ENCODE measurements at places on chromosomes 6 and 20.

- peak; percentile 98 for DNase-seq
Measured at GRCh38 chr6:2542858-2543218, 207.9 kb downstream of the MYLK4 start.

GRCh38 chr6:169648617-169649016, 53.2 kb downstream of the WDR27 start:
- no peak for DNase-seq

DNA sequence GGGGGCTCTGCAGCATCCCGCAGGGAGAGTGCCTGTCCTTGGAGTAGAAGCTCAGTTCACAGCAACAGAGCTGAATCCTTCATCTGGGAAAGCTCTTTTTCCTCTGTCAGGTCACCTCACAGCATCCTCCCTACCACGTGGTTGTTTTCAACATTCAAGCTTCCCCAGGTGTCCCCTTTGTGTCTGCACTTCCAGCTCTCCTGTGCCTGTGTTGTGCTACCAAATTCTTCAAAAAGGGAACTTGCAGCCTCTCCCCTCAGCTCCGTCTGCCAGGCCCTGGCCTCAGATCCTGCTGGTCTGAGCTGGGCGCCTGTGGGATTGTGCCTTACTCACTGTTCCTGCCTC, 108.4 kb downstream of the FOXF2 start:
- DNase-seq, result no peak

DNA sequence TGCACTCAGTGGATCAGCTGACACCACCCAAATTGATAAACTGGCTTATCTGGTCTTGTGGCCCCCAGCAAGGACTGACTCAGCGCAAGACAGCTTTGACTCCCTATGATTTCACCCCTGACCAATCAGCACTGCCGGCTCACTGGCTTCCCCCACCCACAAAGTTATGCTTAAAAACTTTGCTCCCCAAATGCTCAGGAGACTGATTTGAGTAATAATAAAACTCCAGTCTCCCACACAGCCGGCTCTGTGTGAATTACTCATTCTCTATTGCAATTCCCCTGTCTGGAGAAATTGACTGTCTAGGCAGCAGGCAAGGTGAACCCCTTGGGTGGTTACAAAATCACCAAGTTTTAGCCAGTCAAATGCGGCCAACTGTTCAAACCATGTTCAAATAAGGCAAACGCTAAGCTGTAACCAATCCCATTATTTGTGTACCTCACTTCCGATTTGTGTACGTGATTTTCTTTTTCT, 32.5 kb downstream of the SLC22A2 start:
- no peak for DNase-seq

- no peak for DNase-seq
Measured at GRCh38 chr6:154709621-154710020, 23.6 kb upstream of the SCAF8 start.

- DNase-seq, result no peak
Measured at GRCh38 chr6:42140756-42141602, 1.4 kb downstream of the C6orf132 start.

DNA sequence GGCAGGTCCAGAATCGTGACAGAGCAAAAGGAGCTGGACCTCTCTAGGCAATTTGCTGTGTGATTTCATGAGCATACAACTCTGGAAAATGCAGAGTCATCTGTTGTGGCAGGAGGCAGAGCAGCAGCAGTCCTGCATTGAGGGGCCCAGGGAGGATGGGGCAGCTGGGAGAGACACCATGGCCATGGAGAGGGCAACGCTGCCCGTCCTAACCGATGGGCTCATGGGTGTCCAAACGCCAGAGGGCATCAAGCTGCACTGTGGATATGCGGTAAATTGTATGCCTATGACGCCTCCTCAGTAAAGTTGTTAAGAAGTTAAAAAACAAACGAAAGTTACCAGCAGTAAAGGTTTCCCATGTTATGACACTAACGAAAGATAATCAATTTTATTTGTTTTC, 42.2 kb upstream of the DACT2 start:
- no peak for DNase-seq

GRCh38 chr20:58330249-58330648, 20.7 kb downstream of the RAB22A start:
- DNase-seq, result no peak

DNA sequence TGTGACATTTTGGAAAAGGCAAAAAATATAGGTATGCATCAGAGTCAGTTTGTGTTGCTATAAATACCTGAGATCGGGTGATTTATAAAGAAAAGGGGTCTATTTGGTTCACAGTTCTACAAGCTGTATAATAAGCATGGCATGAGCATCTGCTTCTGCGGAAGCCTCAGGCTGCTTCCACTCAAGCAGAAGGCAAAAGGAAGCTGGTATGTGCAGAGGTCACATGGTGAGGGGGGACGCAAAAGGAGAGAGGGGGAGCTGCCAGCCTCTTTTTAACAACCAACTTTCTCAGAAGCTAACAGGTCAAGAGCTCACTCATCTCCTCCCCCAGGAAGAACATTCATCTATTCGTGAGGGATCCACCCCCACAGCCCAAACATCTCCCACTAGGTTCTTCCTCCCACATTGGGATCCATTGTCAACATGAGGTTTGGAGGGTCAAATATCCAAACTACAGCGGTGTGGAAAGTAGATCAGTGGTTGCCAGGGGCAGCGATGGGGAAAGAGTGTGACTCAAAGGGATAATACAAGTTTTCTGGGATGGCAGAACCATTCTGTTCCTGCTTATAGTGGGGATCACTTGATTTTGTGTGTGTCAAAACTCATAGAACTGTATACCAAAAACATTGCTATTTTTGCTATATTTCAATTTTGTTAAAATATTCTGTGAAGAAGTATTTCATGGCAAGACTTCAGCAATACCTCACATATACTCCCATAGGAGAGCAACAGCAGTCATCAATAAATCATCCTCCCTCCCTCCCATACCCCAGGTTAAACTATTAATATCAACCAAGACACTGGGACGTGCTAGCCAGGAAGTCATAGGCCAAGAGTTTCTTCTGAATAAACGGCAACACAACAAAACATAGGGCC, 9.9 kb upstream of the FAM50B start:
- no peak for DNase-seq

DNA sequence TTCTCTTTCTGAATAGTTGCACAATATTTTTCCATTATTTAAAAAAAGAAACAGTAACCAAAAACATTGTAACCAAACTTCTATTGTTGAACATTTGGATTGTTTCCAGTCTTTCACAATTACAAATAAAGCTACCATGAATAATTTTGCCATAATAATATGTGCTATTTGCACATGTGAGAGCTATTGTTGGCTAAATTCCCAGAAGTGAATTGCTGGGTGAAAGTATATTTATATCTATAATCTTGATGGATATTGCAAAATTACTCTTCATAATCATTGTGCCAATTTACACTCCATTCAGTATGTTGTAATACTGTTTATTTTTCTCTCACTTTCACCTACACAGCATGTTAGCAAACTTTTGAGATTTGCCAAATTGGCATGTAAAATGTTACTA, 36.6 kb upstream of the SLC22A16 start:
- DNase-seq, result no peak

GRCh38 chr20:2759143-2759542, 41.3 kb downstream of the CPXM1 start:
- DNase-seq, result no peak

GRCh38 chr6:167487749-167488664, 163.1 kb downstream of the TTLL2 start:
- no peak for DNase-seq

DNA sequence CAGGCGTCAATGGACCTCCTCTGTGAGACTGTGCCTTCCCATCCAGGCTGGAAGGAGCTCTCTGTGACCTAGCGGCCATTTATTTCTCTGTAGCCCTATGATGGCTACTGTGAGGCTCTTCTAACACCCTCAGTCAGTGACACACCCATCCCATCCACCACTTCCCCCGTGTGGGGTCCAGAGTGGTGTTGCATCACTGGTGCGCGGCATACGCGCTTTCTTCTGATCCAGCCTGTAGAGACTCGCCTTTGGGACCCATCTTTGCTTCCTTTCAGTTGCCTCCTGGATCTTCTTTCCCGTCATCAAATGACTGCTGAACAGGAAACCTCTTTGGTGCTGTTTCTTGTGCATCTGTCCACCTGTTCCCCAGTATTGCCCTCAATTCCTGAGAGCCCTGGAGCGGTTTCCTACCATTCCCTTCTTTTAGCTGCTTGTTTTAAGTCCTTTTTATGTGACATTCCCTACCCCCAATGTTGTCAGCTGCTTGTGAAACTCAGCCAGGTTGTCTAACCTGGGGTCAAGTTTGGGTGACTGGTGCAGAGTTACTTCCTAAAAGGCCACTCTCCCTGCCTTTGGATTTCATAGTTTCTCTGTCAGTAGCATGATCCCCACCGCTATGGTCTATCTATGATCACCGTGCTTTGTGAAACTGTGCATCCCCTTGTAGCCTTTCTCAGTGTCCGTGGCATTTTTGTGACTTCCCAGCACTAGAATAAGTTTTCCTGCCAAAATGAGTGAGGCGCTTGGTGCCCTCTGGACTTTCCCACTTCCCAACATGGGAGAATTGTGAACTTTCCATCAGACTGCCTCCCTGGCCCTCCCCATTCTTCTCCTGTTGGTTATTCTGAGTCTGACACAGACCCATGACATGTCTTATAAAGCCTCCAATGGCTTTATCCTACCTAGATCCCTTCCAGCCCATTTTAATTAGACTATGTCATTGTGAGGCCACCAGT, 5.7 kb downstream of the PRR3 start:
- DNase-seq, result no peak

DNA sequence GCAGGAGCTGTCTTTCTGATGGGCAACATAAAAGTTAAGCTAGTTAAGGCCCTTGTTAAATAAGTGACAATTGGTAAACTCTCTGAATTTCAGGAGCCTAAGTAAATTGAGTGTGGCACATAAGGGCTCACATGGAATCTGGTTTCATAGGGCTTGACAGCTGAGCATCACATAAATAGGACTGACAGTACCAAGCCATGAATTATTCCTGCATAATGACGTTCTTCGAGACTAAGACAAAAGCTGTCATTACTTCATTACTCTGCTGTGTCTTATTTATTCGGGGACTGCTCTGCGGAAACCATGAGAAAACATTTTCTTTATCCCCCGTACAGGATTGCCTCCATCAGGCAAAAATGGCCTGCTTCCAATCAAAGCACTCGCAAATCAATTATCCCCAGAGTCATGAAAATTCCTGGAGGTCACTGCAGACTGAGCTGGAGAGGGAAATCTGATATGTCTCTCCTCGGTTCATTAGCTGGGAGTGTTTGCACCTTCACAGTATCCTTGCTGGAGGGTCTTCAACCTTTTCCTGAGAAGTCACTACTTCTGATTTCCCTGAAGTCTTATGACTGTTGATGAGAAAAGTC, 311.4 kb downstream of the CDH26 start:
- DNase-seq, result no peak

DNA sequence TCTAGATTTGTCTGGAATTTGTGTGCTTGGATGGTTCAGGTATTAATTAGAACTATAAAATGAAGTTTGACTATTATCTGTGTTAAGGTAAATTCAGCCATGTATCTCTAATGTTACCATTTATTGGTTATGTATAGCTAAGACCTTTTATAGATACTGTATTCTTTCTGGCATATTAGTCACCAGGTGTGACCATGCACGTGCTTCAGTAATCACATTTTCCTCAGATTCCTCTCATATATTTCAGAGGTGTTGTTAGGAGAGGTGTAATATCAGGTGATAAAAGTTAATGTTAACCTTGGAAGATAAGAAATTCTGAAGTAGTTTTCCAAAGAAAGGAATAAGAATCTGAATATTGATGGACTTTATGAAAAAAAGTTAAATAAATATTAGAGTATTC, 194.5 kb upstream of the KHDRBS2 start:
- no peak for DNase-seq

DNA sequence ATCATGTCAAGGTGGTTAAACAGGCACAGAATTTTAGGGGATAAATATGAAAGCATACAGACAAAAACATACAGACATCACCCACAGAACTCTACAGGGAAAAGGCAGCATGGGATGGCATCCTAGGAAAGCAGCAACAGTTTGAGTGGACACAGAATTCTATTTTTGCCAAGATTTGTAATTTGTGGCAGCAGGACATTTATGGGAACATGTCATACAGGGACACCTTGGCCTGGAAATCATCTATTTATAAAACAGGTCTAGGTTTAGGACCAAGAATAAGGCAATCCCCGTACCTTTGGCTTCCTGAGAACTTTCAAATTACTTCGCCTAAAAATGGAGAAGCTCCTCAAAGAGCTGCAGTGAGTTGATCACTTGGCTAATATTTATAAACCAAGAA, 17.5 kb downstream of the ARHGAP18 start:
- no peak for DNase-seq

Data from common myeloid progenitor, CD34-positive (primary cell).